Kidney epithelial cell (primary cell): ENCODE measurements at places on chromosomes 12 and 14. TPM values are rescaled to one million over a fixed set of nuclear protein-coding genes. Genes with fewer than 3 reads are reported as not detected.

DNA sequence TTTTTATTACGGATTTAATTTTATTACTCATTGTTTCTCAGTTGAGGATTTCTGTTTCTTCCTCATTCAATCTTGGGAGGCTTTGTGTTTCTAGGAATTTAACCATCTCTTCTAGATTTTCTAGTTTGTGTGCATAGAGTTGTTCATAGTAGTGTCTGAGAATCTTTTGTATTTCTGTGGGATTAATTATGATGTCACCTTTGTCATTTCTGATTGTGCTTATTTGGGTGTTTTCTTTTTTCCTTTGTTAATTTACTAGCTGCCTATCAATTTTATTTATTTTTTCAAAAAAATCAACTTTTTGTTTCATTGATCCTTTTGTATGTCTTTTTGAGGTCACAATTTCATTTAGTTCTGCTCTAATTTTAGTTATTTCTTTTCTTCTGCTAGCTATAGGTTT is 75.9 kb downstream of the IFNG-AS1 start:
- DNase-seq = no peak

DNA sequence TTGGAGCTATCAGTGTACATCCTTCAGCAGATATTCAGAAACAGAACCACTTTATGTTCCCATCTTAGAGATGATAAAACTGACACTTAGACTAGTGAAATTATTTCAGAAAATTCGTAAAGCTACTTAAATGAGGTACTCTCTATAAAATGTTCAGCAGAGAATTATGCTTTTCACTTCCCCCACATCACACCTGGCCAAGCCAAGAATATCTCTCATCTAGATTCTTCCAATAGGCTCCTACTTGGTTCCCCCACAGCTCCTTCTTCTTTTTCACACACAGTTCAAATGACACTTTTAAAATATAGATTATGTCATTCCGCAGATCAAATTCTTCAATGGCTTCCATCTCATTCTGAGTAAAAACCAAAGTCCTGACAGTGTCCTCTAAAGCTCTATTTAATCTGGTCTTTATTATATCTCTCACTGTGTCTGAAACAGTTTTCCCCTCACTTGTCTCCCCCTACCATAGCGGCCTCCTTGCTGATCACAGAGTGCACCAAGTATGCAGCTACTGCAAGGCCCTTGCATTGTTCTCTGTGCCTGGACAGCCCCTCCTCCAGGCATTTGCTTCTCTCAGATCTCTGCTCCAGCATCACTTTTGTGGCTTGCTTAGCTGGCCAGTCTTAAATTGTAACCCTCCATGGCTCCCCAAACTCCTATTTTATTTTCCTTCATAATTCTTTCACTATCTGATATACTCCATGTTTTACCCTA is 736.8 kb upstream of the USP15 start:
- DNase-seq = no peak

- no peak for DNase-seq
These were observed at the start of gene NFE2 for GRCh38 chr12:54300732-54301427. TSS of gene NFE2 (minus strand) at chr12:54301015. CDS start at chr12:54295248, 5,767 bp downstream.

DNA sequence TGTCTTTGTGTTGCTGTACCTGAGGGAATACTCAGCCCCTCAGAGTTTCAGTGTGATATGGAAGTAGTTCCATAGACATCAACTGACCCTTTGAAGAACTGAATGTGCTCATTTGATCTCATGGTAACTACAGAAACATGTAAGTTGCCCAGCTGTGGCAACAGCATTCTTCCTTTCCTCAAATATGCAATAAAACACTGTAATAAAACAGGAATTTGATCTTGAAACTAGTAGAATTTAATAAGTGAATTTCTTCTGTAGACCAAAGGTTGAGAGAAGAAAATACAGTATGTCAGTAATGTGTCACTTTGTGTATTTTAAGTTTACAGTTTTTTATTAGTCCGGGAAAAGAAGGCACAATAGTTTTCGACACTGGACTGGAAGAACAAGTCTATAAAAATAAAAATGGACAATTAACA is 31.9 kb downstream of the KCTD10 start:
- no peak for DNase-seq

- DNase-seq = no peak
These were observed 83.2 kb downstream of the ANO4 start for GRCh38 chr12:100877776-100878175.

GRCh38 chr12:19529951-19530636 is 90.8 kb downstream of the AEBP2 start:
- no peak for DNase-seq

The KRT73 gene
- total RNA-seq = not detected in 2 replicates

The NFKBIA gene
- 196 and 240 TPM in 2 replicates for total RNA-seq

The MYL2 gene
- total RNA-seq = not detected in 2 replicates

The SLC8A3 gene
- 0.08 TPM in 1 of 2 replicates, not detected in the other for total RNA-seq

The LEMD3 gene
- 25.5 and 26.4 TPM in 2 replicates for total RNA-seq
